Lung (tissue), 17 donors: ENCODE measurements at places on chromosomes 5 and 9.

DNA sequence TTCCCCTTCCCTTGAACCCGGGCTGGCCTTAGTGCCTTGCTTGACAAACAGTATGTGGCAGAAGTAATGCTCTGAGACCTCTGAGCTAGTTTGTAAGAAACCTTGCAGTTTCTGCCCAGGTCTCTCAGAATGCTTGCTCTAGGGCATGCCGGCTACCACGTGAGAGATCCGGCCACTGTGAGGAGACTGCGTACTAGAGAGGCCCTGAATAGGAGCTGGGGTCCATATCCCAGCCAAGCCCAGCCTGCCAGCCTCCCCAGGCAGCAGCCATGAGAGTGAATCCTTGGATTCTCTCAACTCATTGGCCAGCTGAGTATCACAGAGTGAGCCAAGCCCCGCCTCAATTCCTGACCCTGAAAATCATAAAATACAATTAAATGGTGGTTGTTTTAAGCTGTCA, 16.0 kb upstream of the COL15A1 start:
- DNase-seq, result no peak

DNA sequence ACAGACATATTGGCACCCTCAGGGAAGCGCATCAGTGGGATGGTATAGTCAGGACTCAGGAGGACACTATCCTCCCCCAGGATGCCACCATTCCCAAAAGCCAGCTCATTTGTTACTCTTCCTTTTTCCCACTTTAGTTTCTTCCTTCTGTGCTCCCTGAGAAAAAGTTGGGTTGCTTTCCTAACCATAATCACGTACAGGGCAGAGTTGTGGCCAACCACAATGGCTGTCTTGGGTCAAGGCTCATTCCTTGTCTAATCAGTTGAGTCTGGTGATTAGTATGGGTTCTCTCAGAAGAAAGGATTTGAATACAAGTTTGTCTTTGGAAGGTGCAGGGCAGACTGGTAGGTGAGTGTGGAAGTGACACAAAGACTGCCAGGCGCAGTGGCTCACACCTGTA, 26.6 kb upstream of the ATP6V1G1 start:
- DNase-seq, result no peak

DNA sequence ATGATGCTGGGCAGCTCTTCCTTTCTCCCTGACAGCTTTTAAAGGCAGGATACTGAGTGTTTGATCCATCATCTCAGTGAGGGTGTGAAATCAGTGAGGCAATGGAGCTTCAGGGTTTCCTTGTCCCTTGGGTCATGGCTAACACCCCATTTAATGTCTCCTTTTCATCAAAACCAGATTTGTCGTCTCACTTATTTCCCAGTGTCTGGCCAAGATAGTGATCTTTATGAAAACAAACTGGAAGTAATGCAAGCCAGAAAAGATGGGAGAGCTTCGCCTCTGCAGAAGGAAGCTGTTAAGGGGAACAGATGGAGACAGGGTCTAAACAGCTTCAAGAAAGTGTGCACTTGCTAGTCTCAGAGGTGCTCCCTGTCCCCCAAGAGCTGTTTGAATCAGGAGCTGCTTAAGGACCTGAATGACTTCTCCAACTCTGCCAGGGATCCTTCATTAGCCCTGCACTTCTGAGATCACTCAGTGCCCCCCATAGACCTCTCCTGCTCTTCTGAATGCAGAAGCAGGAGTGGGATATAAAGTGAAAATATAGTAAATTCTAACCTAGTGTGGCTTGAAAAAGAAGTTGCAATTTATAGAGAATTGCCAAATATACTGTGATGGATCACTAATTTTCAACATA, 96.1 kb downstream of the F2RL2 start:
- peak; percentile 60 for DNase-seq

- peak; percentile 1 for DNase-seq
Measured at GRCh38 chr9:120043448-120043847, 536.5 kb downstream of the CDK5RAP2 start.
